ENCODE measurements at places on chromosomes 11 and 22.

DNA sequence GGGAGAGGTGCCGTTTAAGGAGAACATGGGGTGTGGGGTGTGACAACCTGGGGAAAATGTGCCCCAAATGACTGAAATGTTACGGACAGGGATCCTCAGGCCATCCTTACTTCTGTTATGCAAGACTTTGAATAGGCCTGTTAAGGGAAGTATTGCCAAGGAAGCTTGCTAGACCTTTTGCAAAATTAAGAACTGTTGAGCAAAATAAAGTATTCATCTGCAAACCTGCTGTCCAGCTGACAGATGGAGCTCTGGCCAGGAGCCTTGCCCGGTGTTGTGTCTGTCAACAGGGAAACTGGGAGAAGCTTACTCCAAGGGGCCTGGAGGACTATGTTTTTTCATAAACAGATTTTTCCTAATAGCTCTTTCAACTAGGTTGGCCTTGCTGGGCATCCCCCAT is 48.0 kb downstream of the FAT3 start:
- no peak for DNase-seq

DNA sequence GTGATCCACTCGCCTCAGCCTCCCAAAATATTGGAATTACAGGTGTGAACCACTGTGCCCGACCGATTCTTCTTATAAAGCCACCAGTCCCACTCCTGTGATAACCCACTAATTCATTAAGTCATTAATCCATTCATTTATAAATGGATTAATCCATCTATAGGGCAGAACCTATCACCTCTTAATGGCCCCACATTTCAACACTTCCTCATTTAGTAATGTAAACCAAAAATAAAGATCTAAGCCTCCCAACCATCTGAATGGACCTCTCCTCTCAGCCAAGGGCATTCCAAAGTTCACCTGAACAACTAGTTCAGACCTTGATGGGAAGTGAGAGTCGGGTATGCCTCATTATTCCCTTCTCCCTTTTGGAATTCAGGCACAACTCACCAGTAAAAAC is 9.9 kb upstream of the MRPL11 start:
- no peak for DNase-seq

DNA sequence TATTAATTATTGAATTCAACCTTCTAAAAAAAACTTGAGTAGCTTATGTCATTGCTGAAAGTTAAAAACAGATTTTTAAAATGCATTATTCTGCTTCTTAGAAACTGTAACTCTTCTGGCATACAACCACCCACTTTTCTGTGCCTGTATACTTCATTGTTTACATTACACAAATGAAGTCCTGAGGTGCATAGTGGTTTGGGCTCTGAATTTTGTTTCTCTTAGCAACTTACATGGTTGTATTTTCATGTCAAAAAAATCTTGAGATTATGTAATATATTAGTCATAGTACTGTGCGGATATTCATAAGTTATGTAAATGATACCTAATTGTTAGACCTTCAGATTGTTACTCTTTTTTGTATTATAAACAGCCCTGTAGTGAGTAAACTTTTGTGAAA is 12.2 kb downstream of the SC5D start:
- no peak for DNase-seq

- DNase-seq: no peak
These were observed 1.5 kb upstream of the AGBL2 start for GRCh38 chr11:47716692-47717091.

DNA sequence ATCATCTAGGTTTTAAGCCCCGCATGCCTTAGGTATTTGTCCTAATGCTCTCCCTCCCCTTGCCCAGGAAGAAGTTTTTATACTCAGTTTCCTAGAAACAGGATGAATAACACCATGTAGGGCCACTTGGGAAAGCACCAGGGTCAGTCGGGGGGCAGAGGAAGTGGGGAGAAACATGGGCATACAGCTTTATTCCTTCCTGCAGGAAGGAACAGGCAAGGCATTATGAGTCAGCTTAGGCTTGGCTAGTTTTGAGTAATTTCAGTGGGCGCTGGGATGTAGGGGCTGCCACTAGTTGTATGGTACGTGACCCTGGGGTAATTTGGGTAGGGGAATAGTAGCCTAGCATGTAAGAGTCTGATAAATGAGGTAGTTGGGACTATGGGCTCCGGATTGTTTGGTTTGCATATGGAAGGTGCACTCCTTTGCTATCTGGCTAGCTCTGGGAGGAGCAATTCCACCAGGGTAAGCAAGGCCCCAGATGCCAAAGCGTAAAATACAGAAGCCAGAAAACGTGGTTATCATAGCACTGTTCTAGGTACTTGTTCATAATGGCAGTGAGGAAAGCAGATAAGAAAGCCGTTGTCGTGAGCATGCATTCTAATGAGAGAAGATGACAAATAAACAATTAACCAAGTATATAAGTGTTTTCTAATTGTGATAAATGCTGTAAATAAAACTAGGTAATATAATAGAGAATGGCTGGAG is 24.8 kb downstream of the ACER3 start:
- DNase-seq: peak; percentile 75

All from foreskin keratinocyte (primary cell).